ENCODE measurements at places on chromosomes 16 and 17.
A peak's percentile ranks its signal among the peaks of the same experiment; 100 is the strongest.

DNA sequence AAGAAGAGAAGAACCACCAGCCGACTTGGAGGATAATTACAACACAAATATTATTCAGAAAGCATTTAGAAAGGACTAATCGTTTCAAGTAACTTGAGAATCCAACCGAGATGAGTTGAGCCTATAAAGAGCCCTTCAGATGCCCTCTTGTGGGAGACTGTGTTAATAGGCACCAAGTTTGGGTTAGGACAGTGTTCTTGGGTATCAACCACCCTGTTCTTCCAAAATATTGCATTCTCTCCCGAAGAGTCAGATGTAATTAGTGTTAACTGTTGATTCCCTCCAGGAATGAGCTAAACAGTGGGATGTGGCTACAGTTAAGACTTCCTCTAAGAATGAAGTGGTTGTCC is 87.8 kb upstream of the NOL11 start:
- peak; percentile 33 for DNase-seq

- no peak for DNase-seq
These were observed 1.6 kb upstream of the COX6A2 start for GRCh38 chr16:31429796-31430195.

DNA sequence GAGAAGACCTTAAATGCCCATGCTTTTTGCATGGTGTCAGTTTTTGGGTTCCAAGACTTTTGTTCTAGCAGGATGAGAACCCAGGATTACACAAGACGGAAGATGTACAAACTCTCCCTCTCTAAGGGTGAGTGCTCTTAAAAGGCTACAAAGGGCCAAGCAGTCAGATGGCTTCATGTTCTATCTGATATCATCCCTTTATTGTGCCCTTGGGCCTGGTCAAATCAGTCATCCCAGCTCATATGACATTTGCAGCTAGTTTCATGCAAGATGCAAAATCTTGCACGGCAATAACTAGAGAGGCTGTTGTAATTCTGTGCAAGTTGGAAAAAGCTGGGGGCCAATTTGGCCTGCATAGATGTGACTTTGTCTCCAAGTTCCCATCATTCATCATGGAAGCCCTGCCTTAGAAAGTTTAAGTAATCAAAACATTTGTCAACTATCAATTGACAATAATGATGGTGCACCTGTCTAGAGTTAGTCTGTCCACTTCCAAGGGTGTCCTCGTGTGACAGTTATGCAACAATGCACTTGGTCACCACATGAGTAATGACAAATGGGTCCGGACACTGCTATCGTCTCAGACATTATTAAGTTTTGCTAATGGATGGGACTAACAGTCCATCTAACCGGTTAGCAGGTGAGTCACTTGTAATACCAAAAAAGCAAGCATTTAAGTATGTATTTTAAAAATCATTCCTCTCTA is 58.6 kb upstream of the ZFHX3 start:
- DNase-seq: no peak

GRCh38 chr17:27524594-27524993 is 68.3 kb downstream of the KSR1 start:
- no peak for DNase-seq

- no peak for DNase-seq
These were observed 4.7 kb downstream of the DGKE start for GRCh38 chr17:56838687-56839086.

GRCh38 chr17:47776330-47777197 is 43.5 kb downstream of the TBX21 start:
- DNase-seq: no peak

GRCh38 chr17:82299452-82299851 is 18.0 kb downstream of the CD7 start:
- no peak for DNase-seq

DNA sequence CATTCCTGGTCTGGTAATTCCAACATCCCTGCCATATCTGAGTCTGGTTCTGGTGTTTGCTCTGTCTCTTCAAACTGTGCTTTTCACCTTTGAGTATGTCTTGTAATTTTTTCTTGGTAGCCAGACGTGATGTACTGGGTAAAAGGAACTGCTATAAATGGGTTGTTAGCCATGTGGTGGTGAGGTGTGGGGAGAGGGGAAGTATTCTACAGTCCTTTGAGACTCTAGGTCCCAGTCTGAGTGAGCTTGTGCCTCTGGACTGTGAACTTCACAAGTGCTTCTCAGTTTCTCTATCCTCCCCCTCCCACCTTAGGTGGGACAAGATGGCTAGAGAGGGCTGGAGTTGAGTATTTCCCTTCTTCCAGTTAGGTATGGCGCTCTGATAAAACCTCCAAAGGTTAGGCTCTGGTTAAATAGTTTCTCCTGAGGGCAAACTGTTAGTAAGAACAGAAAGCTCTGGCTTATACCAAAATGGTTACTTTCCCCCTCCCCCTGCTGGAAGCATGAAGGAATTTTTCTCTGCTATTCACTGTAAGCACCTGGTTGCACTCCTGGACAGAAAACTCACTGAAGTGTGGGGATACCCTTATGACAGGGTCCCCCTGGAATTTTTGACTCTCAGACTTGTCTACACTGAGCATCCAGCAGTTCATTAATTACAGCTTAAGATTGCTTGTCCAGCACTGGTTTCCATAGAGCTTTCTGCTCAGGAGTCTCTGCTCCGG is 87.8 kb downstream of the MARCHF10 start:
- DNase-seq: no peak

Data from NCI-H446 treated with DMSO at 0.1 percent for 48 hours (cell line).